ENCODE measurements at places on chromosomes 7 and 10. TPM values are rescaled to one million over a fixed set of nuclear protein-coding genes. Genes with fewer than 3 reads are reported as not detected.
A peak's percentile ranks its signal among the peaks of the same experiment; 100 is the strongest.

The GFRA1 gene
- total RNA-seq: 7.2 TPM

The CYP2C19 gene
- 6.3 TPM for total RNA-seq

DNA sequence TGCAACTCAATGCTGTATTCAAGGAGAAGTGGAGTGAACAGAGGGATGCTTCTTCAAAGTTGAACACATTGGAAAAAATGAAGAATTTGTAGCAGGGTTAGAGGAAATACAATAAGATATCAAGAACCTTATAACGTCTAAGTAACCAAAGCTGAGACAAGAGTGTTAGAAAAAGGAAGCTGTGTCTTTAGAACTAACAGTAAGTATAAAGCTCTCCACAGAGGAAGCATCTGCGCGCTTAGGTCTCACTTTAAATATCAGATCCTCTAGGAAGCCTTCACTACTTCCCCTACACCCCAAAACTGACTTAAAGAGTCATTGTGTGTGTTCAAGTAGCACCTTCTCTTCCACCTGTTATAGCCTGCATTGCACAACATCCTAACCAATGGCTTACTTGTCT is 43.0 kb downstream of the CH25H start:
- DNase-seq: no peak

DNA sequence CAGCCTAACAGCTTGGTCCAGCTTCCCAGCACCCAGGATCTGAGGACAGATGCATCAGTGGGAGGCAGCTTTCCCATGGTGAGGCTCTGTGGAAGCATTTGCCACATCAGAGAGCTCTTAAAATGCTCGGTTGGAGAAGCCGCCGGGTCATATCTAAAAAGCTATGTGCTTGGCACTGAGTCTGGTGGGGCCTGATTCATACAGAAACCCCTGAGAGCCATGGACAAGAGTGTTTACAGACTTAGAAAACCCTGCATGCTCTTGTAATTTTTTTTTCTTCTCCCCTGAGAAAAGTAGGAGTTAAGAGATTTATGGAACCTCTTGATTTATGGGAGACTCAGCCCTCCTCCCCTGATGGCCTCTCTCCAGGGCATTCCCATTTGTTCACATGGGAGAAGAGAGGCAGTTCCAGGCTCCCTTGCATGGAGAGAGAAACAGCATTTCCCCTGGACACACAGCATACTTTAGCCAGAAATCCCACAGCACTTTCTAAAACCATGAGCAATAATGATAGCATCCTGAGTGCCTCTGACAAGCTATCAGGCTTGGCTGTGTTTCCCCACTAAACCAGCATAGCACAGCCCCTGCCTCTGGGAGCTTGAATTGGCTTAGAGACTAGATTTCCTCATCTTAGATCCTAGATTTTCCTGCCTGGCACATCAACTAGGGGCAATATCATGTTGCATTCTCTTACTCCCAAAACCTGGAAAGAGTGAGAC is 322.1 kb upstream of the AUTS2 start:
- DNase-seq: peak; percentile 88

DNA sequence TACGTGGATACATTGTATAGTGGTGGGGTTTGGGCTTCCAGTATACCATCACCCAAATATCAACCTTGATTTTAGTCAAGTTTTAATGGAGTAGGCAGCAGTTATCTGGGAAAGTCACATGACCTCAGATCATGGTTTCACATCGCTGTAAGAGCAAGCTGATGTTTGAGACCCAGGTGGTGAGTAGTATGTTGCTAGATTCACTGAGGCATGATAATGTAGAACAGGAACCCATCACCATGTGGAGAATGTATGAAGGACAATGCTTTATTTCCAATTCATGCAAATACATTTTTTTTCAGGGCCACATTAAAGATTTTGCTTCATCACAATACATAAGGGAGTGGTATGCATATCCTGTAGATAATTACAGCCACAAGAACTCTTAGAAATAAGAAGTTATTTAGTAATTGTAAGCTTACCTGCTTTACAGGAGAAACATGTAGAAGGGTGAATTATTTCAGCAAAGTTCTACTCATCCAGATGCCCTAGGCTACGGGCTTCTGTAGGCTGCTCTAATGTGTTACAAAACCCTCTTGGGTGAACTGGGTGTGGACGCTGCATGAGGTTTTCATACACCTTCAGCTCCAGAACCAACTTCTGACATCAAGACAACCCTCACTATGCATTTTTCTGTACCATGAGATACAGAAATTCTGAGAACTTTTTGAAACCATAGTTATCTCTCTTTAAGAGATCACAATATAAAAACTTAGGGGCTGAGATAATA is 27.6 kb upstream of the LAMB4 start:
- no peak for DNase-seq

- DNase-seq: no peak
Measured at GRCh38 chr7:28835800-28836199, 122.3 kb downstream of the TRIL start.

The LMTK2 gene
- 10.1 TPM for total RNA-seq

DNA sequence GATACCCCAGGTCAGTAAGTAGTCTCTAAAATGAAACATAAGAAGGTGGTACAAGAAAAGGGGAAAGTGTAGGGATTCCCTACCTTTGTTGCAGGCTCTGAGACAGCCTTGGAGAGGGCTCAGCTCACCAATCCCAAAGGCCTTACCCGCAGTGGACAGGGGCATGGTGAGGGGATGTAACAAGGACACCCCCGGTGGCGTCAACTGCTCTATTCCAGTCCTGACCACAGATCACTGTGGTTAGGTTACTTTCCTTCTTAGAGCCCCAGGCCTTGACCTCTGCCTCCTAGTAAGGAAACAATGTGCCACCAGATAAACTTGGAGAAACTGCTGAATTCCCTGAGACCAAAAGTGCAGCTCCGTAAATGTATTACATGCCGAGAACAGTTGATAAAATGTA is 17.5 kb downstream of the PLXNA4 start:
- no peak for DNase-seq

DNA sequence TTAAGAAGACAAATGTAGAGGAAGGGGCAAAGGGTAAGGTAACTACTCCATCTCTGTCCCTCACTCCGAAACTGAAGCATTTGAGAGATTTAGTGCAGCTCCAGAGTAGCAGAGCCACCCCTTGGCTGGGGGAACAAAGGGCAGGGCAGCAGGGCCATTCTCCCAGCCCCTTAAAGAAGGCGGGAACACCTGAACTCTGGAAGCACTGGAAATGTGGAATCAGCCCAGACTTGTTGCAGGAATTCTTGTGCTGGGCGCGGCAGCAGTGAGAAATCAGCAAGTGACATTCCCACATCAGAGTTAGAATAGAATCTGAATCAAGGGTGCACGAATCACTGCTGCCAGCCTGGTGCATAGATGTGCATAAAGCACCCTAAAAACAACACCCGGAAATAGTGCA is 34.4 kb upstream of the GRM8 start:
- DNase-seq: peak; percentile 9

DNA sequence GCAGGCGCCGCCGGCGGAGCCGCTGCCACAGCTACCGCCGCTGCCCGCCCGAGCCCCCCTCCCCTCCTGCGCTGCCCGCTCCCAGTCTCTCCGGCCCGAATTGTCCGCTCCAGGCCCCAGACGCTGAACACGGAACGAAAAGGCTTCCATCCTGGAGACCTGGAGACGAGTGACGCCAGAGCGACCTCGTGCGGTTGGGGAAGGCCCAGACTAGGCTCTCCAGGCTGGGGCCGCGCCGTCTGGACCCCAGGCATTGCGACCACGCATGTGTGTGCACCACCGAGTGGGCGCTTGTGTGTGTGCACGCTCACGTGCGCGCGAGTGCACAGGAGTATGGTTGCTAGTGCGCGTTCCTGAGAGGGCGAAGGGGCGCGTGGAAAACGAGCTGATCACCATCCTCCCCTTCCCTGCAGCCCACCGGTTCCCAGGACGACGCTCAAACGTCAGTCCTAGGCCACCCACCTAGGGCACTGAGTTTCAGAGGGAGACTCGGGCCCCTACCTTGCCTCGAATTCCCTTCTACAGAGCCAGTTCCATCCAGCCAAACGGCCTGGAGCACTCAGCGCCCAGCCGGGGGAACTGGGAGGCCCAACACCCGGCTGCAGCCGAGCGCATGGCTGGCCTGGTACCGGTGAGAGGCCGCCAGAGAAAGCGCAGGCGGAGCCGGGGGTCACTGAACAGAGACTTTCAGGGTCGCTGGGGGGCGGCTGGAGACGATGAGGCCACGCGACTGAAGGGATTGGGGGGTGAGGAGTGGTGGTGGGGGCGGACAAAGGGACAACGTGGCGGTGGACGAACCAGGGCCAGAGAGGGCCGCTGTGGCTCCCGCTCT is 11.6 kb downstream of the LBX1 start:
- DNase-seq: peak; percentile 43
